ENCODE measurements at places on chromosomes 16 and 17. TPM values are rescaled to one million over a fixed set of nuclear protein-coding genes. Genes with fewer than 3 reads are reported as not detected.
A peak's percentile ranks its signal among the peaks of the same experiment; 100 is the strongest.

- DNase-seq: peak; percentile 77
Observed at GRCh38 chr17:13031718-13032350, 14.0 kb upstream of the ELAC2 start.

DNA sequence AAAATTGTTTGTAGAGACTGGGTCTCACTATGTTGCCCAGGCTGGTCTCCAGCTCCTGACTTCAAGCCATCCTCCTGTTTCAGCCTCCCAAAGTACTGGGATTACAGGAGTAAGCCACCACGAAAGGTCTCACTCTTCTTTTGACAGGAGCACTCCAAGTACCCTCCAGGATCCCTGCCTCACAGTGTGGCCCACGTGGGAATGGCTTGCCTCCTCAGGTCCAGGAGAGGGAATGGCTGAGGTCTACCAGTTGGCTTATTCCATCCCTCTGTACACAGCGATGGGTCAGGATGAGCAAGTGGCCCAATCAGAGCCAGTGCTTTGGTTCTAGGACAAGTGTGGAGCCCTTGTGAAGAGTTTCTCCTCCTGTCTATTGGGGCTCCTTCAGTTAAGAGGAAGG is 73.7 kb upstream of the ZNF423 start:
- no peak for DNase-seq

DNA sequence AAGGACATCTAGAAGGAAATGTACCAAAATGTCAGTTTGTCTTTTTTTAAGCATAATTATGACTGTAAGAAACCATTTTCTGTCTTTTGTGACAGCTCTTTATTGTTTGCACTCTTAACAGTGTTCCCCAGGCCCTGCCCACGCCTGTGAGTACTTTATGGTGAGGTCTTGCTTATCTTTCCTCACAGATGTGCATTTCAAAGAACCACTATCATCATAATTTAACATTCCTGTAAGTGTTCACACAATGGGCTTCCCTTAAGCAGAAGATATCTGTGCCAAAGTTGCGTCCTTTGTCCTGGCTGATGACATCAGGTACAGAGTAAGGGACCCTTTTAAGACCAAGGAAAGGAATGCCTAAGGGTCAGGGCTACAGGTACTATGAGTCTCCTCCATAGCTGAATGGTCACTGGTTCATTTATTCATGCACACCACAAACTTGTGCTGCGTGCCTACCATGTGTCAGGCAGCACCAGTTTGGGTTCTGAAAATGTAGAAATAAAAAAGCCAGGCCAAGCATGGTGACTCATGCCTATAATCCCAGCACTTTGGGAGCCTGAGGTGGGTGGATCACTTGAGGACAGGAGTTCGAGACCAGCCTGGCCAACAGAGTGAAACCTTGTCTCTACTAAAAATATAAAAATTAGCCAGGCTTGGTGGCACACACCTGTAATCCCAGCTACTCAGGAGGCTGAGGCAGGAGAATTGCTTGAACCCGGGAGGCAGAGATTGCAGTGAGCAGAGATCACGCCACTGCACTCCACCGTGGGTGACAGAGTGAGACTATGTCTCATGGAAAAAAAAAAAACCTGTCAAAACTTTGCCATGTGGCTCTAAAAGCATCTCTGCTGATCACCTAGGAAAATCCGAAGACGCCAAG is 55.4 kb upstream of the NLK start:
- DNase-seq: no peak

DNA sequence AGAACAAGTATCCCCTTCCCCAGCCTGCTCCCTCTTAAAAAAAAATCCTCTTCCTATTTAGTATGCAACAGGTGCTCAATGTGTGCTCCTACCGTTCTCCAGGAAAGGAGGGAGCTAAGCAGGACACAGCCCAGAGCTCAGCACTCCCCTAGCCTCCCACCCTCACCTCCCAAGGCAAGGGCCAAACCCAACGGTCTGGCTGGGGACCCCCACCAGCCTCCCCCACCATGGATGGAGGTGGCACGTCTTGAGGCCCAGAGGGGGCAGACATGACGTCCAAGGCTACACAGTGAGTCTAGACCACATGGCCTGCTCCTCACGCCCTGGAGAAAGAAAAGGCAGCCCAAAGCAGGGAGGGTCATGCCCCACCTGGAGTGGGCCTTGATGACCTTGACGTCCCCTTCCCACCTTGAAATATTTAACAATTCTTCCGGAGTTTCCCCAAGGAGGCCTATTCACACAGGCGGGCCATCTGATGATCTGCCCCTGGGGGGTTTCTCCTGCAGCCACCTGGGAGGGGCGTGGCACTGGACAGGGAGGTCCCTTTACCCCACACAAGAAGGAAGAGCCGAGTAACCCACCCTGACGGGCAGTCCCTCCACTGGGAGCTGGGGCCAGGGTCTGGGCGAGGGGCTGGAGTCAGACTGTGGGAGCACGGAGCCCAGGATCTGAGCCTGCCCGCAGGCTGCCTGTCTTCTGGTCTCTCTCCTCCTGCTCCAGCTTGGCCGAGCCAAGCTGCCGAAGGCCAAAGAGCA is 89.4 kb upstream of the CBX4 start:
- no peak for DNase-seq

DNA sequence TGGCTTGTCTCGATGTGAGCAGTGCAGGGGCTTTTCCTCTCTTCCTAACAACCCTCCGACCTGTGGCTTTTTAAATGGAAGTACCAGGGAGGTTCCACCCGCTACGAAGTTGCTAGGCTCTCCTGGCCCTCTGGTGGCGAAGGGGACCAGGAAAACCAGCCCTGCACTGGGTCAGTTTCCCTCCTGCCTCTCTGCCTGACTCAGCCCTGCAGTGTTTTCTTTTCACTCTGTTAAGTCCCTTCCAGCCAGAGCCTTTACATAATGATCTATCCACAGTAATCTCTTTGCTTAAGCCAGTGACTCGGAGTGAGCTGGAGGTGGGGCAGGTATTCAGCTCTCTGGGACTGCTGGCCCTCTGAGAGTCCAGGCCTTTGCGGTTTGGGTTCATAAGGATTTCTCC is 331.3 kb upstream of the EEF2KMT start:
- DNase-seq: no peak

DNA sequence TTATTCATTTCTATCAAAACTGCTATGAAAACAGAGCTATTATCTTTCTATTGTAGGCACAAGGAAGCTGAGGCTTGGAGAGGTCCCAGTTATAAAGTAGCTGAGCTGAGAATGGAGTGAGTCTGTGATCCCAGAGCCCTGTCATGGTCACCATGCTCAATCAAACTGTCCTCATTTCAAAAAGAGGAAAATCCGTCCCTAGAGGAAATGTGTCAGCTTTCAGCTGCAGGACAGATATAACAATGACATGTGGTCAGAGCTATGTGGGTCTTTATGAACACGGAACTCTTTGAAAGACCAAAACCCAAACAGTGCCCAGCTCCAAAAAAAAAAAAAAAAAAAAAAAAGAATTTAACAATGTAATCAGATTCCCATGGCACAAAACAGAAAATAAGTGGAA is 266.1 kb downstream of the XYLT1 start:
- DNase-seq: no peak

DNA sequence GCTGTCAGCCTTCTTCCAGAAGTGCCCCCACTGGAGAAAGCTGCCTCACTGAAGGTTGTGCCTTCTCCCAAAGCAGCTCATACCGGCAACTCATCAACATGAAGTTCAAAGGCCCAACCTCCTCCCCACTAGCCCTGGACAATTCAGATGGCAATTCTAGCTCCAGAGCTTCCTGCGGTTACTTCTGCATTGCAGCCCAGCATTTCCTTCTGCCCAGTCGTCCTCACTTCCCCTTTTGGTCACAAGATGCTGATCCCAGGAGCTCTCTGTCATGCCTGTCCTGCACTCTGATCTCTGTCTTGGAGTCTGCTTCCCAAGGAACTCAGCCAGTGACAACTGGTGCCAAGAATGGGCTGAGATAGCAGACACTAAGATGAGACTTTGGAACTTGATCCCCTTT is 178.2 kb upstream of the SOX9 start:
- no peak for DNase-seq

- peak; percentile 99 for DNase-seq
Observed at GRCh38 chr17:80649672-80650330, 105.2 kb downstream of the RPTOR start.

The ZNF597 gene
- 3.2 TPM for total RNA-seq

The PMFBP1 gene
- not detected for total RNA-seq

The KRTAP9-2 gene
- not detected for total RNA-seq

The KRTAP1-1 gene
- total RNA-seq: 1.6 TPM

All from GM23248 (cell line).